ENCODE measurements at places on chromosomes 7 and 10.

GRCh38 chr10:111151595-111152307 is 74.9 kb downstream of the ADRA2A start:
- no peak for DNase-seq

GRCh38 chr7:80511964-80512363 is at the start of gene GNAT3:
Gene GNAT3 (minus strand): TSS chr7:80512064. CDS start chr7:80511926, 138 bp downstream.
- no peak for DNase-seq

GRCh38 chr7:5429857-5430611 is 6.4 kb upstream of the TNRC18 start:
- peak; percentile 67 for DNase-seq

- no peak for DNase-seq
Measured at GRCh38 chr7:101116898-101117297, 10.0 kb upstream of the SERPINE1 start.

DNA sequence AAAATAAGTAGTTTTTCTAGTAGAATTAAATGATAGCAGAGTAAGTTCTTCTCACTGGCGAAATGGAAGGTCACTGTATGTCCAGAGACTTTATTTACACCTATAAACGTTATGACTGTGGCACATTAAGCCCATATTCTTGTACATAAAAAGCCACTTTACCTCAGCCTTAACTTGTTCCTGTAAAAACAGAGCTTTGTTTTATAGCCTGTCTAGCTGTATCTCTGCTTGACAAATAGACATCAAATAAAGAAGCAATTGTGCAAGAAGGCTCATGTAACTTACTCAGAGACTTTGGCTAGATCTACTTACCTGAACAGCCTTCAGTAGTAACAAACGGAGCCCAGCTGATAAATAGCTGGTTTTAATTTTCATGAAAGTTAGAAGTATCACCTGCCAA is 324.1 kb upstream of the BMPER start:
- no peak for DNase-seq

- no peak for DNase-seq
Measured at GRCh38 chr7:50742401-50742800, 40.3 kb downstream of the GRB10 start.

- DNase-seq = peak; percentile 56
Measured at GRCh38 chr7:105015390-105015965, 1.5 kb downstream of the KMT2E start.

DNA sequence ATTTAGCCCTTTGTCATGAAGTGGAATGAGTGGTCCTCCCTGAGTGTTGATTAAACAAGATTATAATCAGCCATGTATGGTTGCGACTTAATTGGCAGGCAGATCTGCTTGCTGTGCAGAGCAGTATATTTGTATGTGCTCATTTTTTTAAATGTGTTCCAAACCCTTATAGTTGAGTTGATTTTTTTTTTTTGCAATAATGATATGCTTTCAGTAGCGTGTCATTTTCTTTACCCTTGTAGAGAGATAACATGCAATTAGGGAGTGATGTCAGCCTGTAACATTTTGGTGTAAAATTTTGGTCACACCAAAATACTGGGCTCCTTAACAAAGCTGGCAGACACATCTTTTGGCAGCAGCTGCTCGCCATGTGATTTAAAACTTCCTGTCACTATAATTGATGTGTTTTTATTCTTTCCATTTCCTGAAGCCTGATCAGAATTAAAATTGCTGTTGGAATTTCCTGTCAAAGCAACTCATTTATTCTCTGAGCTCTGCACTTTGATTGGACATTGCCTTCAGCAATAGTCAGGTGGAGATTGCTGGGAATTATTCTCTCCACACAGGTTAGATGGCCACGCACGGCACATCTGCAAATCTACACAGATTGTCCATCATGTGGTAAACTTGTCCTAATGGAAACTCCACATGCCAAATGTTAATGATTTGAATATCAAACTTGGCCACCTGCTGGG is 125.3 kb downstream of the DYNC1I1 start:
- DNase-seq = no peak

- no peak for DNase-seq
Measured at GRCh38 chr7:157875230-157876179, 538.7 kb downstream of the DNAJB6 start.

DNA sequence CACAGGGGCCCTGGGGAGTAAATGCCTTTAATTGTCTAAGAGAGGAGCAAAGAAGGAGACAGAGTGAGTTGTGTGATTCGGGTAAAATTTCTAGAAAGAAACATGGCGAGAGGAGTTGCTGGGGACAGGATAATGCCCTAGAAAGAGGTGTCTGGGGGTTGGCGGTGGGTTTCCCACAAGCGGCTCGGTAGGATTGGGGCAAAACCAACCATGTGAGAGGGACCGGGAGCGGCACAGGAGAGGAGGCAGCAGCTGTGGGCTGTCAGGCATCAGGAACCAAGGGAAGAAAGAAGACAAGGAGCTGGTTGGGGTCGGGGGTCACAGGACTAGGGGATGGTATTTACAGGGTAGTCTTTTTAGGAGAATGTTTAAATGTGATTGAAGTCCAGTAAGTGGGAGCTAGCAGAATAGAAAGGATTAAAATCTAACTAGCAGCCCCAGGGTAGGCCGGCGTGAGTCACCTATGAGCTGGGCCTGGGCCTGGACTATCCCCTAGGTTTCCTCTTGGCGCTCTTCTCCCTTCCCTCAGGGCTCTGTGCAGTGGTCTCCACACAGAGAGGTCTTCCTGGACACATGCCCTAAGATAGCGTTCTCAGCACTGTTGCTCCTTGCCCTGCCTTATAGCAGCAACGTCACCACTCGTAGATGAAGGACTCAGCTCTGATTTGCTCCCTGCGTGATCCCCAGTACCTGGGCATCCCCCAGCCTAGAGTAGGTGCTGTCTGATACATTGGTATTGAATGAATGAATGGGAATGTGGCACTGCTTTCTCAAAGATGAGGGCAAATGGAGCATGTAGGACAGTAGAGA is 32.6 kb downstream of the IKZF1 start:
- DNase-seq = no peak

- no peak for DNase-seq
Measured at GRCh38 chr7:43689115-43689514, 40.2 kb downstream of the COA1 start.

- no peak for DNase-seq
Measured at GRCh38 chr7:52719677-52720076, 315.8 kb upstream of the POM121L12 start.

- no peak for DNase-seq
Measured at GRCh38 chr10:26931223-26931622, 70.5 kb upstream of the ABI1 start.

GRCh38 chr7:108613147-108613948 is 43.7 kb downstream of the DNAJB9 start:
- DNase-seq = peak; percentile 56

DNA sequence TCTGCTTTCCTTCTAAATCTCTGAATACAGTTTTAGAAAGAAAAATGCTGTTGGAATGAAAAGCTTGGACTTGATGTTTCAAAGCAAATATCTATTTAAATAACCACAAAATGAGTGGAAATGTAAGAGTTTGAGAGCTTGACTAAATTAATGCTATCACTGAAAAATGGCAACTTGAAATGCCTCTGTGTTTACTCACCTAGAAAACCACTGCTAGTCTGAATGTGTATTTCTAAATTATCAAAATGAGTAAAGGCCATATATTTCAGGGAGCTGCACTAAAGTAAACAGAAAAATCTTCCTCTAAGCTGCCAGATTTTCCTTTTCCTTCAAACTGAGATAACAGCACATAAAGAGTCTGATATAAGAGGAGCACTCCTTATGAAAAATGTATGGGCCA is 87.9 kb downstream of the DPY19L1 start:
- peak; percentile 30 for DNase-seq

GRCh38 chr7:30116771-30117170 is 18.0 kb upstream of the MTURN start:
- no peak for DNase-seq

GRCh38 chr7:13092708-13093005 is 405.2 kb downstream of the ARL4A start:
- DNase-seq = no peak

DNA sequence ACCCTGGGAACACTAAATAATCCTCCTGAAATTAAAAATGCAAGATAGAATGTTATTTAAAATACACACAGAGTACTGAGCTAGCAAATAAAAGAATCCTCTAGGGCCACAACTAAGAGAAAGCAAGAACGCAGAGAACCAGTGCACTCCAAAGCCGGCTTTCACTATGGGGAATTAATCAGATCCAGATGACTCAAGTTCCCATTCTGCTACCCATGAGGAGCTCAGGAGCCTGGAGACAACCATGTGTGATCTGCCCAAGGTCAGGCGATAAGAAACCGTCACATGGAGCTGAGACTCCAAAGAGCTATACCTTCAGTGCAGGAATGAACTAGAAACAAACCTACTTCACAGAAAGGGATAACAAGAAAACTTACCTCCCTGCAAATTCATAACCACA is 19.5 kb upstream of the CYREN start:
- no peak for DNase-seq

DNA sequence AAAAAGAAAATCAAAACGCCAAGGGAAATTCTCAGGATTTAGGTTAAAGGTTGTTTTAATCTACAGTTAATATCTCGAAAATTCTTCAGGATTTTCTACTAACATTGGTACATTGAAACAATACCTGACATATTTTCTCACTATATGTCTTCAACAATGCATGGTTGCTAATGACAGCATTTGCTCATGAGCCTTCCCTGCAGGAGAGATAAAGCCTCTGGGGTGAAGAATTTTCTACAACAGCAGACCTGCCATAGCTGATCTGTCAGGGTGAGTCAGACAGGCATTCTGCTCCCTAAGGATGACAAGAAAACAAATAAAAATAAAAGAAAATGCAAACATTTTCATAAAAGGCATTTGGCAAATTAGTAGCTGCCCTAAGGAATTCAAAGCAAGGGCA is 11.7 kb upstream of the GPR37 start:
- no peak for DNase-seq

GRCh38 chr7:100456562-100456961 is 7.5 kb downstream of the SPACDR start:
- DNase-seq = no peak

- DNase-seq = no peak
Measured at GRCh38 chr10:102648889-102649796, 4.9 kb downstream of the TRIM8 start.

GRCh38 chr7:78777829-78778228 is 675.6 kb downstream of the MAGI2 start:
- DNase-seq = peak; percentile 36

GRCh38 chr7:42753811-42754363 is 158.0 kb downstream of the C7orf25 start:
- DNase-seq = no peak

DNA sequence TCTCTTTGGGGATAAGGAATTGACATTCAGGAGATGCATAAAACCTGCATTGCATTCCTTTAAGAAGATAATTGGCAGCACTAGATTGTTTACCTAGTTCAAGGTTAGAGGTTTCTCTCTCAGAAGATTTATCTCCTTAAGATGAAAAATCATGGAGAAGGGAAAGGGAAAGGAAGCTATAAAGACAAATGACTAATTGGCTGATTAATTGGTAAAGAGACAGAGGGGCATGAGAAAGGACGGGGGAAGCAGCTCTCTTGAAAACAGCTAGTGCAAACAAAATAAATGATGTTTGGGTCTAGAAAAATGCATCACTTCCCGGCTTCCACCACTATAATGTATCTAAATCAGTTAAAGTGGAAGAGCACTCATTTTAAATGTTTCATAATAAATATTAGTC is 941.2 kb downstream of the XPNPEP1 start:
- DNase-seq = peak; percentile 42

Data from ELR (cell line).